Astrocyte of the spinal cord (primary cell): ENCODE measurements at places on chromosomes 13 and 19.

GRCh38 chr13:22369090-22369489 lies 698.2 kb downstream of the FGF9 start:
- no peak for DNase-seq

GRCh38 chr19:13451434-13451995 lies 54.8 kb downstream of the CACNA1A start:
- no peak for DNase-seq

- DNase-seq = peak; percentile 52
These were observed 56.2 kb upstream of the RFC3 start for GRCh38 chr13:33761740-33762139.

DNA sequence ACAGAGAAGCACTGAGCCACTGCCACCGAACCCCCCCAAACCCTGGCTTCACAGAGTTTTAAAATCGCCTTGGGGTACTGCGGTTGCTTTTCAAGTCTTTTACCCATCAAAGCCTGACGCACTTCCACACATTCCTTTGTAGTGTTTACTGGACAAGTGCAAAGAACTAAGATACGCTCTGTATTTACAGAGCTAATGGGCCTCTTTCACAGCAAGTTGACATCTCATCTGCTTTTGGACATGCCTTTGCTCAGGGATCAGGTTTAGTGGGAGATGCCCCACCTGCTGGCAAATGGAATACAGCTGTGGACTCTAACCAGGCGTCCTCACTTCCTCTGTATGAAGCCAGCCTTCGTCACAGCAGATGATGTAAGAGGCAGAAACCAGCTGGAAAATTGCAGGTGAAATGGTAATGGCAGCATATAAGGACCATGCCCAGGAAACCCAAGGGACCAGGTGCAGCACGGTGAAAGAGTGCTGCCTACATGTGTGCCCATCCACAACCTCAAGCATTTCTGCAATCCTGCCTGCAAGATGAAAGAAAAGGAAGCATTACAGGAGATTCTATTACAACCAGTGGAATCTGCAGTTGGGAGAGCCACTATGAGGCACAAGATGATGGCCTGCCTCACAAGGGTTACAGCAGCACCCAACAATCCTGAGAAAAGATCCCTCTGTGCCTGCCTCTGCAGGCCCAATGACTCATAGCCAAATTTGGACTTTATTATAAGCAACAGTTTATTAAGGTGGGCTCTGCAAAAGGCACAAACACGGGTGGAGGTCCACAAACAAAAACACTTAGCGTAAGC lies 34.7 kb downstream of the BRD4 start:
- peak; percentile 87 for DNase-seq

GRCh38 chr19:38904581-38905539 lies 5.1 kb downstream of the NFKBIB start:
- DNase-seq = no peak

- DNase-seq = peak; percentile 79
These were observed 248.1 kb downstream of the ITGBL1 start for GRCh38 chr13:101700598-101700997.

- DNase-seq = no peak
These were observed 366 bp upstream of the KL start for GRCh38 chr13:33015791-33016323.

DNA sequence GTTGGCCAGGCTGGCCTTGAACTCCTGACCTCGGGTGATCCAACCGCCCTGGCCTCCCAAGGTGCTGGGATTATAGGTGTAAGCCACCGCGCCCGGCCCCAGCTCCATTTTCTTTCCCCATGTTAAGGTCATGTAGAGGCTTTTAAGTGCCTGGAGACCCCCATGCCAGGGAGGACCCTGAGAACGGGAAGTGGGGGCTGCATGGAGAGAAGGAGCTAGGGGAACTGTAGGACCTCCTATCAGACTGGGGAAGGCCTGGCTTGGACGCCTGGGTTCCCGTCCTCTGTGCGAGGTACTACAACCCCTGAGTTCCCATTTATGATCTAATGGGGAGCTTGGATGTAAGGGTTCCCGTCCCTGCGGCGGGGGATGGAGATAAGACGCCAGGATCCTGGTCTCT lies 714 bp upstream of the NPAS1 start:
- DNase-seq = no peak

DNA sequence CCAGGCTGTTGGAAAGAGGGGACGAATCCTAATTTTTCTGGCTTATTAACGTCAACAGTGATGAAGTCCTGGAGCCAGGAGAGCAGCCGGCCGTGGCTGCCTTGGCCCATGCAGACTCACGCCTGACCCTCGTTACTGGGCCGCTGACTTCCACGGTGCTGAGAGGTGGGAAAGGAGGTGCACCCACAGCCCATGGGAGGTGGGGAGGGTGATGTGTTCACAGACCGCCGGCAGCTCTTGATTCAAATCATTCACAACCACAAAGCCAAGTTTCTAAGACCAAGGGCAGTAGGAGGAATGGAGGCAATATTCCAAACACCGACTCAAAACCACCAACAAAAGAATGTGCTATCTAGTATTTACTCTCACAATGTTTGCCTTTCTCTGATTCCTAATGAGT lies 24.3 kb downstream of the COL4A2 start:
- peak; percentile 97 for DNase-seq

DNA sequence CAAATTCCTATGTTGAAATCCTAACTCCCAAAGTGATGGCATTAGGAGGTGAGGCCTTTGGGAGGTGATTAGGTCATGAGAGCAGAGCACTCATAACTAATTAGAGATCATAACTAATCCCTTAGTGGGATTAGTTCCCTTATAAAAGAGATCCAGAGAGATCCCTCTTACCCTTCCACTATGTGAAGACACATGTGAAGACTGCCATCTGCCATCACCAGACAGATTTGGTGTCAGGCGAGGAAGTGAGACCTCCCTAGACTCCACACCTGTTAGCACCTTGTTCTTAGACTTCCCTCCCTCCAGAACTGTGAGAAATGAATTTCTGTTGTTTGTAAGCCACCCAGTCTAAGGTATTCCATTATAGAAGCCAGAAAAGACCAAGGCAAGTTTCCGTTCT lies 112.2 kb downstream of the NDFIP2 start:
- DNase-seq = no peak

DNA sequence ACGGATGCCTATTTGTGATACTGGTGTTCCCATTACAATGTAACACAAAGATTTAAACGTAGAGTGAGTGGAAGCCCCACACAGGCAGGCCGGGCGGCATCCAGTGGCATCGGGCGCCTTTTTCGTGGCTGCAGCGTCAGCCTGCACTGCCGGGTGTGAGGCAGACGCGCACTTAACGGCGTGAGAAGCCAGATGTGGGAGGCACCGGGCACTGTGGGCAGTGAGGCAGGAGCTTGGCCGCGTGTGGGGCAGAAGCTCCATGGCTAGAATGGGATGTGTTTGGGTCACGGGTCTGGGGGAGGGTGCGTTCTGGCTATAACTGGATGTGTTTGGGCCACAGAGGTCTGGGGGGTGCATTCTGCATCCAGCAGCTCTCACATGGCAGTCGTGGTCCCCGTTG lies 63.1 kb upstream of the F7 start:
- DNase-seq = no peak

DNA sequence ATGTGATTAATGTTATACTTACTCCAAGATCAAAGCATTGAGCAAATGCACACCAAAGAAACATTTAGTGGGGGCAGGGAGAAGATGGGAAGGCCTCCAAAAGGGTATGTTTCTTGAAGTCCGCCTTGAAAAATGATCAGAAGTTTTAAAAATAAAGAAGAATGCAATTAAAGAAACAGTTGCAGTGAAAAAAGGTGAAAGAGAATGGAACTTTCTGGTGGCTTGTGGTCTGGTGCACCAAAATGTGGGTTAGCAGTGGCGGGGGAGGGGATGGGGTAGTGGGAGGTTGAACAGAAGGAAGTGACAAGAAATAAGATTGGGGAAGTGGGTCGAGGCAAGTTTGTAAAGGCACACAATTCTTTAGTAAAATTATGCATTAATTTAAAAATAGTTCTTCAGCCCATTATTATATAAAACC lies 2.5 kb downstream of the LCP1 start:
- DNase-seq = no peak
